ENCODE measurements at places on chromosomes 6 and 20. TPM values are rescaled to one million over a fixed set of nuclear protein-coding genes. Genes with fewer than 3 reads are reported as not detected.
A peak's percentile ranks its signal among the peaks of the same experiment; 100 is the strongest.

- H3K4me3 ChIP-seq = no peak overlapping the region
- H3K4me1 ChIP-seq = no peaks in the 10 kb centered on the region
- no peak for DNase-seq
- no peak overlapping the region for H3K27ac ChIP-seq
- H3K27me3 ChIP-seq = no peaks in the 10 kb centered on the region
- H3K36me3 ChIP-seq = no peaks in the 10 kb centered on the region
These were observed 145.4 kb downstream of the BFSP1 start for GRCh38 chr20:17385798-17386197.

The TSPO2 gene
- total RNA-seq = not detected

GRCh38 chr6:161151660-161152526 lies 122.0 kb downstream of the AGPAT4 start:
- no peak overlapping the region for H3K4me3 ChIP-seq
- H3K36me3 ChIP-seq = no peaks in the 10 kb centered on the region
- H3K4me1 ChIP-seq = no peaks in the 10 kb centered on the region

- H3K4me1 ChIP-seq = peaks cover 1% of the 10 kb centered on the region
- H3K4me3 ChIP-seq = no peak overlapping the region
- H3K27me3 ChIP-seq = no peaks in the 10 kb centered on the region
- H3K27ac ChIP-seq = no peak overlapping the region
- no peaks in the 10 kb centered on the region for H3K36me3 ChIP-seq
- DNase-seq = no peak
These were observed 3.6 kb upstream of the NUP153 start for GRCh38 chr6:17710331-17710730.

DNA sequence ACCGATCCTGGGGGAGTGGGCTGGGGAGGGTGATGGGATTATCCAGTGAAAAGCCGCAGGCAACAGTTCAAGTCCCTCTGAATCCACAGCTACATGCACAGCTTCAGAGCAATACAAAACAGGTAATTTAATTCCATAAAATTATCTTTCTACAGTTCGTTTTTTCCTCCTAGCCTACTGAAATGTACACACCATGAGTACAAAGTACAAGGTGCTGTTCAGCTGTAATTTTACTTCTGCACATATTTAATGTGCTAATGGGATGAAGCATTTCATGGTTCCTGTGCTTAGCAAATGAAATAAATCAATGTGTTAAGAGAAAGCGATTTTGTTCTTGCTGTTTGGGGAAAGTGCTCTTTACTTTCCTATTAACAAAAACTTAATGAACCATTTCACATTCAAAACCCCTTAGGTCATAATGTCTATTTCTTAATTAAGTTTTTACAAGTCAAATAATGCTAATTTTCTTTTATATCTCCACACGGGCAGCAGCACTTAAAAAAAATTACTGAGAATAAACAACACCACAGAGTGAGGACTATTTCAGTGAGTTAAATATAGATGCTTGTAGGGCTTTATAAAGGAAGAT lies 71.8 kb downstream of the INSM1 start:
- no peak overlapping the region for H3K4me3 ChIP-seq
- no peaks in the 10 kb centered on the region for H3K27me3 ChIP-seq
- no peaks in the 10 kb centered on the region for H3K4me1 ChIP-seq
- no peak overlapping the region for H3K27ac ChIP-seq
- DNase-seq = no peak

GRCh38 chr6:149901444-149902140 lies 3.7 kb upstream of the RAET1E start:
- no peaks in the 10 kb centered on the region for H3K27me3 ChIP-seq
- no peaks in the 10 kb centered on the region for H3K36me3 ChIP-seq
- no peak for DNase-seq
- no peak overlapping the region for H3K27ac ChIP-seq
- H3K4me3 ChIP-seq = no peak overlapping the region
- peaks cover 5% of the 10 kb centered on the region for H3K4me1 ChIP-seq

The PLCB1 gene
- total RNA-seq = 23.4 TPM

The RAB44 gene
- 0.15 TPM for total RNA-seq

DNA sequence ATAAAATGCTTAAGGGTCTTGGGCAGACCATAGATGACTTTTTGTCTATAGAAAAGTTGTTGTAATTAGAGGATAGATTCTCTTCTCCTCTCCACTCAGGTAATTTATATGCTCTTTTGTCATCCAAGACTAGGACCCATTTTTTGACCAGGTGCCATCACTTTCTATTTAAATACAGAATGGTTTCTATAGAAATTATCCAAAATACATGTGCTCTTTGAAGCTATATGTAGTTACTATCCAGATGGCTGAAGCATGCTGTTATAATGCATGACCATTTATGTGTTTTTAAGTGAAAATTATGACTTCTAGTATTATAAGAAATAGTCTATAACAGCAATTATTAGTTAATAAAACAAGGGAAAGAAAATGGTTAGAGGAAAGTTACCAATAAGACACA lies 3.0 kb upstream of the MLIP start:
- no peaks in the 10 kb centered on the region for H3K36me3 ChIP-seq
- H3K4me1 ChIP-seq = no peaks in the 10 kb centered on the region
- H3K4me3 ChIP-seq = no peak overlapping the region
- H3K27ac ChIP-seq = no peak overlapping the region
- H3K27me3 ChIP-seq = no peaks in the 10 kb centered on the region

The SPO11 gene
- total RNA-seq = not detected

The FILIP1 gene
- total RNA-seq = 1.1 TPM

DNA sequence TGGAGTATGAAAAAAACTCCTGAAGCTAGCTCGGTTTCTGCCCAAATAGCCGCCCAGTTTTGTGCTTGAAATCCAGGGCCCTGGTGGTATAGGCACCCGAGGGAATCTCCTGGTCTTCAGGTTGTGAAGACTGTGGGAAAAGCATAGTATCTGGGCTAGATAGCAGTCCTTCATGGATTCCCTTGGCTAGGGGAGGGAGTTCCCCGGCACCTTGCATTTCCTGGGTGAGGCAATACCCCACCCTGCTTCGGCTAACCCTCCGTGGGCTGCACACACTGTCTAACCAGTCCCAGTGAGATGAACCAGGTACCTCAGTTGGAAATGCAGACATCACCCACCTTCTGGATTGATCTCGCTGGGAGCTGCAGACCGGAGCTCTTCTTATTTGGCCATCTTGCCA lies 184.5 kb upstream of the SLC35B3 start:
- DNase-seq = no peak
- H3K36me3 ChIP-seq = no peaks in the 10 kb centered on the region
- H3K4me3 ChIP-seq = no peak overlapping the region
- H3K27me3 ChIP-seq = no peaks in the 10 kb centered on the region
- no peak overlapping the region for H3K27ac ChIP-seq
- H3K4me1 ChIP-seq = no peaks in the 10 kb centered on the region

DNA sequence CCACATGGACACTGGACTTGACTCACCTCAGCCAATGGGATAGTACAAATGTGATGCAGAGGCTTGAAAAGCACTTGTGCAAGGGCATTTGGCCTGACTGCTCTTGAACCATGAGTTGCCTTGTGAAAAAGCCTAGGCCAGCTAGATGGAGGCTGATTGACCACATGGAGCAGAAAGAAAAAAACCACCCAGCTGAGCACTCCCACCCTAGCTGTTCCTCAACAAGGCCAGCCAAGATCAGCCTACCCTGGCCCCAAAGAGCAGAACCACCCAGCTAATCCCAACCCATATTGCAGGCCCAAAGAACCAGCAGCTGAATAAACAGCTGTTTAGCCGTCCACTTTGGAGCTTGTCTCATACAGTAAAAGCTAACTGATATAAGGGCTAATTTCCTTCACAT lies 36.7 kb downstream of the PXDC1 start:
- no peaks in the 10 kb centered on the region for H3K27me3 ChIP-seq
- no peak overlapping the region for H3K4me3 ChIP-seq
- no peaks in the 10 kb centered on the region for H3K36me3 ChIP-seq
- DNase-seq = no peak
- no peak overlapping the region for H3K27ac ChIP-seq

The POU5F1 gene
- total RNA-seq = 61.2 TPM

DNA sequence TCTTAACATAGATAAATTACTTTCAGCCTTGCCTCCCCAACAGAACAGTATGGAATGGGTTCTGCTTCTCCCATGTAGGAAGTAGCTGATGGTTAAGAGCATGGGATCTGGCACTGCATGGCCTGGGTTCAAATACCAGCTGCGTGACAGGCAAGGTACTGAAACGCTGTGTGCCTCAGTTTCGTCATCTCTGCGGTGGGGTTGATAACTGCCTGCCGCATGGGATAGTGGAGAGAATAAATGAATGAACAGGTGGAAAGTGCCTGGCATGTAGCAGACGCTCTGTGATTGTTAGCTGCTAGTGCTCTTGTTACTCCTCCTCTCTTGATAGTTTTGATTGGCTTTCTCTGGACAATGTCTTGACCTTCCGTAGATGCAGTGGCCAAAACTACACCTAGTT lies 213.3 kb downstream of the ZDHHC14 start:
- no peaks in the 10 kb centered on the region for H3K36me3 ChIP-seq
- no peaks in the 10 kb centered on the region for H3K27me3 ChIP-seq
- no peak for DNase-seq
- H3K4me1 ChIP-seq = no peaks in the 10 kb centered on the region
- no peak overlapping the region for H3K4me3 ChIP-seq

DNA sequence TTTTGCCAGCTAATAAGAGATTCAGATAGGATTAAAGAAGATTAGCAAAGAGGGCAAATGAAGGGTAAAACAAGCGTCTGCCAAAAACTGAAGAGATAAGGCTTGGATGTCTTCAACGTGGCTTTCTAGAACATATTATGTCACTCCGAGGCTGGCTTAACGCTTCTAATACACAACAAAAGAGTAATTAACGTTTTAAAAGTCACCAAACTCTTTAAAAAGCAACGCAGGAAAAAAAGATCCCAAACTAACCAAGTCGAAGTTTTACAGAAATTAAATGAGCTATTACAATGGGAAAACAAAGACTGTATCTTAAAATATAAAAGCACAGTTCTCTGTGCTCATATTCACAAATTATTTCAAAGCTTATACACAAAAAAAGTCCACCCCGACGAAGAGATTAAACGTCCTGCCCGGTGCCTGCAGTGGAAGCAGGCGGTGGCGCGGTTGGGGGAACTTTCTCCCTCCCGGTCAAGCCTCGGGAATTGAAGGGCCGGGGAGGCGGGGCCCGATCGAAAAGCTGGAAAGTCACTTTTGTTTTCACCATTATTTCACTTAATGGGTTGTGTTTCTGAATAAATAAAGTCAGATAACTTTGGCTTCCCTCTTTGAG lies 1.2 kb downstream of the MAK start:
- H3K27me3 ChIP-seq = no peaks in the 10 kb centered on the region
- peak overlapping the region; percentile 48 for H3K4me3 ChIP-seq
- H3K4me1 ChIP-seq = no peaks in the 10 kb centered on the region
- no peak overlapping the region for H3K27ac ChIP-seq

The IYD gene
- not detected for total RNA-seq

GRCh38 chr6:30171677-30172471 lies 8.5 kb downstream of the TRIM15 start:
- peaks cover 4% of the 10 kb centered on the region for H3K4me1 ChIP-seq
- H3K27me3 ChIP-seq = no peaks in the 10 kb centered on the region
- no peak overlapping the region for H3K4me3 ChIP-seq
- DNase-seq = peak; percentile 57
- H3K27ac ChIP-seq = no peak overlapping the region

GRCh38 chr6:163922562-163922961 lies 508.0 kb downstream of the QKI start:
- H3K36me3 ChIP-seq = no peaks in the 10 kb centered on the region
- no peaks in the 10 kb centered on the region for H3K27me3 ChIP-seq
- no peak for DNase-seq
- H3K4me3 ChIP-seq = no peak overlapping the region
- no peak overlapping the region for H3K27ac ChIP-seq

- no peaks in the 10 kb centered on the region for H3K36me3 ChIP-seq
- H3K27me3 ChIP-seq = no peaks in the 10 kb centered on the region
- DNase-seq = peak; percentile 50
- H3K4me3 ChIP-seq = no peak overlapping the region
These were observed 40.6 kb downstream of the SIRPA start for GRCh38 chr20:1935696-1936366.
